ENCODE measurements at places on chromosomes 7 and 10. TPM values are rescaled to one million over a fixed set of nuclear protein-coding genes. Genes with fewer than 3 reads are reported as not detected.

Gene SPDYE16
- 0.20 TPM for total RNA-seq

Gene MPP7
- total RNA-seq = 15.7 TPM

Gene SERPINE1
- 13.9 TPM for total RNA-seq

GRCh38 chr10:58734116-58734515 is 221.4 kb downstream of the BICC1 start:
- H3K36me3 ChIP-seq = no peaks in the 10 kb centered on the region
- no peak for DNase-seq
- no peak overlapping the region for H3K27ac ChIP-seq
- no peak overlapping the region for H3K4me3 ChIP-seq
- peaks cover 10% of the 10 kb centered on the region for H3K4me1 ChIP-seq

DNA sequence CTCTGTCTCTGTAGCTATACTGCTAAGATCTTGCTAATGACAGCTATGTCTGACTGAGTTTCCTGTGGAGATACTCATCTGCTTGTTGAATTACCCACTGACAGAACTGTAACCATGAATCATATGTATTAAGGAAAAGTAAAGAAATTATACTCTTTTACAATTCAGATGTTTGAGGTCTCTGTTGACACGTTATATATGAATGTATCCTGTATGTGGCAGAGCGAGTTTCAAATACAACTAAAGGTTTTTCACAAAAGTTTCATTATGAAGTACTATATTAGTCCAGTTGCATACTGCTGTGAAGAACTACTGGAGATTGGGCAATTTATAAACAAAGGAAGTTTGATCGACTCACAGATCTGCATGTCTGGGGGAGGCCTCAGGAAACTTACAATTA is 232.5 kb downstream of the CDK14 start:
- H3K27me3 ChIP-seq = no peaks in the 10 kb centered on the region
- H3K4me1 ChIP-seq = peaks cover 10% of the 10 kb centered on the region
- H3K4me3 ChIP-seq = no peak overlapping the region
- H3K27ac ChIP-seq = no peak overlapping the region
- H3K36me3 ChIP-seq = no peaks in the 10 kb centered on the region

- H3K4me3 ChIP-seq = no peak overlapping the region
- H3K4me1 ChIP-seq = peaks cover 5% of the 10 kb centered on the region
- DNase-seq = no peak
- H3K36me3 ChIP-seq = no peaks in the 10 kb centered on the region
- H3K27me3 ChIP-seq = no peaks in the 10 kb centered on the region
- H3K27ac ChIP-seq = no peak overlapping the region
These were observed 162.2 kb downstream of the SH3PXD2A start for GRCh38 chr10:103692952-103693811.
